ENCODE measurements at places on chromosomes 3 and 15.

DNA sequence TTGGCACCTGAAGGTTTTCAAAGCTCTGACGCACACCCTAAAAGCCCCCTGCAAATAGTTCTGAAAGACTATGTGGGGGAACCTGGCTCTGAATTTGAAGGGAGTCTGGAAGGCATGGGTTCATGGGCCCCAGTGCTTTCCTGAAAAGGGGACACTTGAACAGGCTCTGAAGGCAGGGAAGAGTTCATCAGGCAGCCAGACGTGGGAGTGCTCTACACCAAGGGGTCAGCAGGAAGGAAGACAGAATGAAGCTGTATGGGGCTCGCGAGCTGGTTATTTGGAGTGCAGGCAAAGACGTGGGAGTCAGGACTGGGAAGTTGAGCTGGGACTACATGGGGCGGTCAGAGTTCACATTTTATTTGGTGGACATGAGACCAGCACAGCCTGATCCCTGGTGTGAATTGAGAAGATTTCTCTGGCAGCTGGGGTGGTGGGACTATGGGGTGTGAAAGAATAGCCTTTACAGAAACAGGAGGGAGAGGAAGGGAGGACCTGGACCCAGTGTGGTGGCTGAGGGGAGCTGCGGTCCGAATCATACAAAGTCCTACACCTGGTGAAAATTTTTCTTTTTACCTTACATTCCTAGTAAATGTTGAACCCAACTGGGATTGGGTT lies 12.6 kb downstream of the ABHD6 start:
- DNase-seq = peak; percentile 55

DNA sequence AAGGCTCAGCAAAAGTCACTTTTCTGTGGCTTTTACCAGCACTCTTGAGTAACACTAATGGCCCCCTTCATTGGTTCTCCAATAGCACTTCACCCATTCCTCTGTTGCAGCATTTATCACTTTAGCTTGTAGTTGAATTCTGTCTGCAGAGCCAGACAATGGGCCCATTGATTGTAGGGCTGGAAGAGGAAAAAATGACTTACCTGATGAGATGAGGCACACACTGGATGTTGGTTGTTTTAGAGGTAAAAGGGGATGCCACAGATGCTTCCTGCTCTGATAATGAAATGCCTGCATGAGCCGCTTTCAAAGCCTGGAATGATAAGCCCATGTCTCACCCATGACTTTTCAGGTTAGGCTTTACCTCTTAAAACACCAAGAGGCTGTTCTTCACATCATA lies 64.3 kb downstream of the PLAAT1 start:
- DNase-seq = no peak

DNA sequence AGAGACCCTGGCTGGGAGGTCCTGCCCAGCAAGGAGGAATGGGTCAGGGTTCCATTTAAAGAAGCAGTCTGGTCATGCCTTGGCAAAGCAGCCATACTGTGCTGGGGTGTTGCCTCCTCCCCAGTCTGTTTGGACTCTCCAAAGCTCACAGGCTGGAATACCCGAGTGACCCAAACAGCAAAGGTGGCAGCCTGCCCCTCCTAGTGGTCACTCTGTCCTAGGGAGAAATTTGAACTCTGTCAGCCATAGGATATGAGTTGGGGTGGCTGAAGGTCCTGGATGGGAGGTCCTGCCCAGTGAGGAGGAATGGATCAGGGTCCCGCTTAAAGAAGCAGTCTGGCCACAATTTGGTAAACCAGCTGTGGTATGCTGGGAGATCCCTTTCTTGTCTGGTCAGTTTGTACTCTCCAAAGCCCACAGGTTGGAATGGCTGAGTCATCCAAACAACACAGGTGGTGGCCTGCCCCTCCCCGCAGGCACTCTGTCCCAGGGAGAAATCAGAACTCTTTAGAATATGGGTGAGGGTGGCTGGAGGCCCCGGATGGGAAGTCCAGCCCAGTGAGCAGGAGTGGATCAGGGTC lies 45.0 kb downstream of the CCR1 start:
- no peak for DNase-seq

DNA sequence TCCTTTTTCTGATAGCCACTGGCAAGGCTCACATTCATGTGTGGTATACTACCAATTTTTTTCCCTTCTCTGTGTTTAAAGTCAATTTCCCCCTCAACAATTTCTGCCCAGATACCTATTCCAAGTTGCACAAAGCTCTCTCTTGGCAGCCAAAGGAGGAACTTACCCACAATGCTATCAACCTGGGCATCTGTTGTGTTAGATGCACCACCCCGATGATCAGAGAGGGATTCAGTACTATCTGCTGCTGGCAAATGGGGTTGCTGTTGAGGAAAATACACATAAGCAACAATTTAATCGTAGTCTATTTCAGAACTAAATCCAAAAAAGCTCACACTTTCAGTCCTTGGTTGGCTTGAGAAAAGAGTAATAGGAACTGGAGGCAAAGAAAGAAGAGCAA lies 46.1 kb downstream of the AAGAB start:
- no peak for DNase-seq

DNA sequence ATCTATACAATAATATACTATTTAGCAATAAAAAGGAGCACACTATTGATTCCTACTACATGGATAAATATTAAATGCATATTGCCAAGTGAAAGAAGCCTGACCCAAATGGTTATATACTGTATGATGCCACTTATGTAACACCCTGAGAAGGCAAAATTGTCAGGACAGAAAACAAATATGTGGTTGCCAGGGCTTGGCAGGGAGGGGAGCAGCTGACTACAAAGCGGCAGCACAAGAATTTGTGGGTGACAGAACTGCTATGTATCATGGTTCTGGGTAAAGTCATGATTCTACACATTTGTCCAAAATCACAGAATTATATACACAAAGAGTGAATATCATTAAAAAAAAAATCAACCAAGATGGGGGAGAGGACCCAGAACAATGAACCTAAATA lies 22.5 kb downstream of the TBC1D2B start:
- DNase-seq = no peak

DNA sequence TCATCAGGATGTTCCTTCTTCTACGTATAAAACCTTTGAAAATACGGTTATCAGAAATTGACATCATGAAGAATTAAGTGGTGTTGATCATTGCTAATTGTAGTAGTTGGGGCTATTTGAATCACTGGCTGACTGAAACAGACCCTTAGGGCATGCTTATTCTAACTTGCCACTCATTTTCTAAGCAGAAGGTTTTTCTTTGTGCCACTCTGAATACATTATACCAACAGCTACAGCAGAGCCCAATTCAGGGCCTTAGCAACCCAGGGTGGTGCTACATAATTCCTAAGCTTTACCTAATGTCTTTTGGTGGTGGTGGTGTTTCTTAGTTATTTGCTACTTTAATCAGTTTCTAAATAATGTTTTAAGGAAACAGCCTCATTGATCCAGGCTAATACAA lies 524.2 kb downstream of the NLGN1 start:
- DNase-seq = no peak

GRCh38 chr3:187193181-187193580 lies 4.1 kb upstream of the RTP1 start:
- no peak for DNase-seq

GRCh38 chr3:39191111-39191510 lies 1.3 kb downstream of the XIRP1 start:
- DNase-seq = no peak

DNA sequence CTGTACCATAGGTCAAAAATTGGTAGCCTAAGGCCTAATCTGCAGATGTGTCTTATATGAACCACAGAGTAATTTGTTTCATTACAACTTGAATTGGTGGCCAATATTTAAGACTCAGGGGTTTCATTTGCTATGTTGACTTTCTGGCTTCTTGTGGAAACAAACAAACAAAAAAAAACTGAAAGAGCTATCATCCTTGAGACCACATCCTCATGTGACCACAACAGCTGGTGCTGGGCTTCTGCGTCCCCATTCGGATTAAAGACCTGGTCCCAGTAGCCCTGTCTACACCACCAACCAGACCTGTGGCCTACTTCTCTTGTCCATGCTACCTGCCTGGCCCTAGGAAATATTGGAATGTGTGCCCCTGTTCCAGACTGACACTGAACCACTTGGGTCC lies 61.7 kb downstream of the STRIT1 start:
- no peak for DNase-seq

DNA sequence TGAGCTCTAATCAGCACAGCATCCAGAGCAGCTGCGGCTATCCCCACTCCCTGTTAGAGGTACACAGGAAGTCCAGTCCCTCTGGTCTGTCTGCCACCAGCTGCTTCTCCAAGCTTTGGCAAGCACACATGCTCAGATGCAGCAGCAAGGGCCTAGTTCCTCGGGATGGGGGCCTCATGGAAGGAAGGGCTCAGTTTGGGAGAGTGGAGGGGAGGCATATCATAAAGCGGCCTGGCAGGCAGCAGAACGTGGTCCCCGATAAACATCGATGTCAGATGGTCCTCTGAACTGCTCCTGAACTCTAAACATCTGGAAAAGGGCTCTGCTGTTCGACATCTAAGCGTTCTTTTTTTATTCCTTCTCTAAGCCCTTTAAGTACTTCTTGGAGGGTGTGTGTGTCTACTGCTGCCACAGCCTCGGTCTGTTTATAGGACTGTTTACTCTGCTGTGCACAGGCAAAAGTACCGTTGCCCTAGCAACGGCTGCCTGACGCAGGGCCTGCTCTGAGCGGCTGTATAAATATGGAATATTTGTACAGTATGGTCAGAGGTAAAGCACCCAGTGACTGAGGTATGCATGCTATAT lies 74.6 kb downstream of the PRICKLE2 start:
- DNase-seq = peak; percentile 58

- DNase-seq = no peak
Observed at GRCh38 chr3:76026379-76026778, 241.0 kb upstream of the ZNF717 start.

DNA sequence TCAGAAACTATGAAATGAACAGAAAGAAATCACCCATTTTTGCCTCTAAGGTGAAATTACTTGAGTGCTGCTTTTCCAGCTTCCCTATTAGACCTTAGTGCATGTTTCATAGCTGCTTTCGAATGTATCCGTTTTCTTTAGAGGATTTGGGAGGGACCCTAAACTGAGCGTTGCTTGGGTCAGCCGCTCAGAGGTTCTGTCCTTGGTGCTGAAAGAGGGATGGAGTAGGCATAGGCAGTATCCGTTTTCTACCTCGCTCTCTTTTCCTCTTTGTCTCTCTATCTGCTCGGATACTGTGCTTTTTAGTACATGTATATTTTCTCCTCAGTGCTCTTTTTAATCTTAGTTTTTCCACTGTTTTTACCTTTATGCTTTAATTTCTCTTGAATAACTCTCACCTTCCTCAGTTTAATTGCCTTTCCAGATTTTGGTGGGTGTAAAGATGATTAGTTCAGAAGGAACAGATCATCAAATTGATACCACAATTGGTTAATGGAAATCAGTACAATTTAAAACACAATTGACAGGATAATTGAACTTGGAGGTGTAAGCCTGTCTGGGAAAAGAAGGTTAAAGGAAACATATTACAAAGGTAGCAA lies at the start of gene DRD3:
TSS of gene DRD3 (minus strand) at position 283 of the 599 bp plus-strand sequence. CDS start 7,060 bp downstream, outside the sequence.
- DNase-seq = no peak

- no peak for DNase-seq
Observed at GRCh38 chr3:176964661-176965060, 232.6 kb downstream of the TBL1XR1 start.

DNA sequence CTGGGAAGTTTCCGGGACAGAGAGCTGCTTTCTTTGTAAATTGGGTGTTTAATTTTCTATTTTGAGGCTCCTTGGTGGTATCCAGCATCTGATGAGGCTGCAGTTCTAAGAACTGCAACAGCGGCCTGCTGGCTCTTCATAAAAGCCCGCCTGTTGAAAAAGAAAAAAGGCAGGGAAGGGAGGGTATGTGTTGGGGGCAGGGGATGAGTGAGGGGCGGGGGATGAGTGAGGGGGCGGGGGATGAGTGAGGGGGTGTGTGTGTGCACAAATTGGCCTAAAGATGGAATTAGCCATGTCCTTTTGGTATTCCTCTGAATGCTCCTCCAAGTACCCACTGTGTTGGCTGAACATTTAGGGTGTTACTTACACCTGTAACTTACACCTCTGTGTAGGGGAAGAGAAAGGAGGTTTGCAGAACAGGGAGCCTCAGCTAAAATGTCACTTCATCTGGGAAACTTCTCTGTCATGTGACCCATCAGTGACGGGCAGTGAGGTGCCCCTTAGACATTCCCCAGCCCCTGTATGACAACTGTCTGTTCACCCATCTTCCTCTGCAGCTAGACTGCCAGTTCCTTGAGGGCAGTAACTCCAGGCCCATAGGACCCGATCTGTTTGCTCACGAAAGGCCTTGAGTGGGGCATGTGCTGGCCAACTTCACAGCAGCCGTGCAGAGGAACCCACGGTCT lies 57.6 kb downstream of the LRIG1 start:
- DNase-seq = no peak

GRCh38 chr15:25789616-25789999 lies 73.5 kb downstream of the ATP10A start:
- no peak for DNase-seq

GRCh38 chr15:57364282-57365007 lies 11.9 kb upstream of the CGNL1 start:
- no peak for DNase-seq

GRCh38 chr3:100032243-100032642 lies 82.1 kb downstream of the FILIP1L start:
- DNase-seq = no peak

GRCh38 chr3:169289273-169289672 lies 374.2 kb downstream of the MECOM start:
- DNase-seq = no peak
